Activated naive CD8-positive, alpha-beta T cell treated with anti-CD3 and anti-CD28 coated beads, Interleukin-2, amount 10 ng/mL, durations not matched to agents 7 days and 5 days (primary cell): ENCODE measurements at places on chromosomes 5 and 9. TPM values are rescaled to one million over a fixed set of nuclear protein-coding genes. Genes with fewer than 3 reads are reported as not detected.
A peak's percentile ranks its signal among the peaks of the same experiment; 100 is the strongest.

The TPPP gene
- 0.55 TPM for total RNA-seq

The CA9 gene
- 0.86 TPM for total RNA-seq

The ODF2 gene
- total RNA-seq: 64.9 TPM

GRCh38 chr5:37739817-37740261 is 100.0 kb downstream of the GDNF start:
- H3K36me3 ChIP-seq: peaks cover 29% of the 10 kb centered on the region
- no peak overlapping the region for H3K4me3 ChIP-seq
- peaks cover 16% of the 10 kb centered on the region for H3K4me1 ChIP-seq
- H3K27me3 ChIP-seq: no peaks in the 10 kb centered on the region
- no peak overlapping the region for H3K27ac ChIP-seq

GRCh38 chr5:7395432-7395946 is 449 bp upstream of the ADCY2 start:
- peaks cover 45% of the 10 kb centered on the region for H3K27me3 ChIP-seq
- peaks cover 3% of the 10 kb centered on the region for H3K4me1 ChIP-seq
- H3K27ac ChIP-seq: no peak overlapping the region
- H3K4me3 ChIP-seq: no peak overlapping the region
- DNase-seq: no peak

GRCh38 chr5:181120761-181121160 is 10.2 kb downstream of the OR2V1 start:
- no peak overlapping the region for H3K4me3 ChIP-seq
- no peak for DNase-seq
- H3K27ac ChIP-seq: no peak overlapping the region
- peaks cover 4% of the 10 kb centered on the region for H3K4me1 ChIP-seq
- no peaks in the 10 kb centered on the region for H3K36me3 ChIP-seq

DNA sequence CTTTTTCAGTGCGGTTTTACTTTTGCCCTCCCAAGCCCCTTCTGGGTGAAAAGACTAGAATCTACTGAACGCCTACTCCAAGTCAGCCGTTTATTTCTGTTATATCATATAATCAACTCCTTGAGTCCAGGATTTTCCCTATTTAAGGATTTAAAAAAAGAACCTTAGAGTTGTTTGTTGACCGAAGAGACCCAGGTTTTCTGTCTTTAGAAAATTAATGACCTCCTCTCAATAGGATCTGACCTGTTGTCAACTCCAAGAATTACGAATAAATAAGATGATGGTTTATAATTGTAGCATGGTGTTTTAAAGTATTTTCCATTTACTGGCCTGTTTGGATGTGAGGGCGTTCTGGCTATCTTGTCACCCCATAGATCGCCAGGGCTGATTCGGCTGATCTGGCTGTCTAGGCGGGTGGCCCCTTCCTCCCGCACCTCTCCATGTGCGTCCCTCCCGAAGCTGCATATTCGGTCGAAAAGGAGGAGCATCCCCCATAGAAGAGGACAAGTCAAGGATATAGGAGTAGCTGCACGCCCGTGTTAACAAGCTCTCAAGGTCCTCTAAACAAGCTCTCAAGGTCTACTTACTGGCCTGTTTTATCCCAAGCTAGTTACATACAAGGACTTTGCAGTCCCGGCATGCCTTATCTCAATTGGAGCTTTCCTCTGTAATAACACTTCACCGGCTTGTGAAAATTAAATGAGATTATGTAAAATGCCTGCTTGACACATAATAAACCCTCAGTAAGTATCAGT is 1.1 kb upstream of the UBAP2 start:
- H3K4me1 ChIP-seq: peaks cover 36% of the 10 kb centered on the region
- H3K27me3 ChIP-seq: no peaks in the 10 kb centered on the region
- DNase-seq: no peak
- H3K4me3 ChIP-seq: peak overlapping the region; percentile 90
- peak overlapping the region; percentile 98 for H3K27ac ChIP-seq

GRCh38 chr5:79032031-79032695 is 37.3 kb downstream of the DMGDH start:
- no peak for DNase-seq
- H3K4me3 ChIP-seq: no peak overlapping the region
- peaks cover 8% of the 10 kb centered on the region for H3K27me3 ChIP-seq

DNA sequence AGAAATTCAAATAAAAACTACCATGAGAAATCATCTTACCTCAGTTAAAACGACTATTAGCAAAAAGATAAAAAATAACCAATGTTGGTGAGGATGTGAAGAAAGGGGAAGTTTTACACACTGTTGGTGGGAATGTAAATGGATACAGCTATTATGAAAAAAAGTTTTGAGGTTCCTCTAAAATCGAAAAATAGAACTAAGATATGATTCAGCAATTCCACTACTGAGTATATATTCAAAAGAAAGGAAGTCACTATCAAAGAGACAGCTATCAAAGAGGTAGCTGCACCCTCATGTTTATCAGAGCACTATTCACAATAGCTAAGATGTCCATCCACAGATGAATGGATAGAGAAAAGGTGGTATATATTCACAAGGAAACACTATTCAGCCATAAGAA is 1888.4 kb downstream of the MAT2B start:
- no peak overlapping the region for H3K27ac ChIP-seq
- H3K4me1 ChIP-seq: no peaks in the 10 kb centered on the region
- H3K36me3 ChIP-seq: no peaks in the 10 kb centered on the region
- no peaks in the 10 kb centered on the region for H3K27me3 ChIP-seq

DNA sequence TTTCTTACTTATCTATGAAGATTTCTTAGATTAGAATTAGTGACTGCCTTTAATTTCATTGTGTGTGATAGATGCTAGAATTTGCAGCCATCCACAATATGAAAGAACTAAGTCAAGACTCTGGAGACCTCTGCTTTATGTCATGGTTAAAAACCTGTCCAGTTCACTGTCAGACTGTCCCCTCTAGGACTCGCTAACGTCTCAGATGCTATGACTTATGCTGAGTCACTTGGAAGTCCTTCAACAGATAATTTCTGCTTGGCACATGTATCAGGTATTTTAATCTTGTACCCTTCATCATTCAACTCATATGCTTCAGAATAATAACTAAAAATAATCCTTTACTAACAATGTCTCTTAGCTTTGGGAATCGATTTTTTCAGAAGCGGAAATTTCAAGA is 230.5 kb upstream of the DMAC1 start:
- no peaks in the 10 kb centered on the region for H3K27me3 ChIP-seq
- no peaks in the 10 kb centered on the region for H3K36me3 ChIP-seq
- H3K4me1 ChIP-seq: peaks cover 5% of the 10 kb centered on the region

GRCh38 chr5:109256486-109256885 is 153.3 kb downstream of the PJA2 start:
- no peak overlapping the region for H3K4me3 ChIP-seq
- DNase-seq: no peak
- H3K27ac ChIP-seq: no peak overlapping the region
- no peaks in the 10 kb centered on the region for H3K27me3 ChIP-seq

DNA sequence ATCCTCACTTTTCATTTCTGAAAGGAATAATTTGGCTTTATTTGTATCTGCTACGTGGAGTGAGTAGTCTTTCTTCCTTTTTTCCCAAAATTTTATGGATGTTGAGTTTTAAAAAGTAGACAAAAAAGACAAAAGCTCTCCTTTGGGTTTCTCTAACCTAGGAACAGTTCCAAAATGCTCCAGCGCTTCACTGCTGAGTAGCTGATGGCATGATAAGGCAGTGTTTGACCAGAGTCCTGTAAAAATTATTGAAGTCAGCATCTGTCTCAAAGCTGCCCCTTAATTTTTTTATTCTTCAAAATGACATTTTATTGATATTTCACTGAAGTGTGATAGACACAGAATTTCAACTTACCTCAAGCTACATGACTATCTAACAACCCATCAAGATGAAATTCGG is 219.0 kb downstream of the ADAMTSL1 start:
- H3K4me3 ChIP-seq: no peak overlapping the region
- H3K27ac ChIP-seq: no peak overlapping the region
- no peaks in the 10 kb centered on the region for H3K36me3 ChIP-seq
- H3K27me3 ChIP-seq: no peaks in the 10 kb centered on the region
- no peak for DNase-seq

- no peak for DNase-seq
- no peaks in the 10 kb centered on the region for H3K36me3 ChIP-seq
- peaks cover 11% of the 10 kb centered on the region for H3K27me3 ChIP-seq
- peaks cover 6% of the 10 kb centered on the region for H3K4me1 ChIP-seq
Observed at GRCh38 chr5:170095646-170096045, 10.1 kb upstream of the FOXI1 start.

GRCh38 chr9:17135295-17136160 is 688 bp downstream of the CNTLN start:
- peaks cover 30% of the 10 kb centered on the region for H3K27me3 ChIP-seq
- peaks cover 3% of the 10 kb centered on the region for H3K36me3 ChIP-seq
- DNase-seq: no peak
- peak overlapping the region; percentile 80 for H3K4me3 ChIP-seq
- H3K4me1 ChIP-seq: peaks cover 5% of the 10 kb centered on the region

DNA sequence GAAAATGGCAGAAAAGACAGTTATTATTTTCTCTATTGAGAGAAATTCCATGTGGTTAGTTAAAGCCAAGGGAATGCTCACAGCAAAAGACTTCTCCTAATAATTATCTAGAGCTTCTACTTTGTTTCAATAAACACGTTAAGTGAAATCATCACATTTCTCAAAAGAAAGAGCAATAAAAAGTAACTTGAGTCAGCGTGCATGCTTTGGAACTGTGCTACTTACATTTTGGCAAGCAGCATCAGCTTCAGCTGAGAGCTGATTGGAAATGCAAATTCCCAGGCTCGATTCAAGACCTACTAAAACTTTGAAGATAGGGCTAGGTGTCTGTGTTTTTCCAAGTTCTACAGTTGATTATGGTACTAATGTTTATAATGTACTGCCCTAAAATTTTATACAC is 132.1 kb downstream of the CDH18 start:
- no peak overlapping the region for H3K27ac ChIP-seq

DNA sequence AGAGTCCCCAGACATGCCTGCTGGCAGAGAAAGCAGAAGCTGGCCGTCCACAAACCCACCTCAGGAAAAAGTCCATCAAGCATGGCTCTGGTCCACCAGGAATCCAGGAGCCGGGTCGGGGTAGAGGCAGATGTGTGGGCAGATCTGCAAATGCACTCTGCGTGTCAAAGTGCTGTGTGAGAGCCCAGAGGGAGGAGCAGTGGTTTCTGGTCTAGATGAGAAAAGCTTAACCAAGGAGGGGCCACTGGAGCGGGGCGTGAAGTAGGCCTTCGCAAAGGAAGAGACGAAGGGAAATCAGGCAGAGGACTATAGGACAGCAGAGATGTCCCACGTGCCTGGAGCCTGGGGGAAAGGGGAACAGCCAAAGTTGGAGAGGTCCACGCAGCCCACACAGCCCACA is 40.0 kb downstream of the TTLL11 start:
- no peak for DNase-seq
- H3K36me3 ChIP-seq: no peaks in the 10 kb centered on the region
- H3K4me3 ChIP-seq: no peak overlapping the region
- peaks cover 7% of the 10 kb centered on the region for H3K4me1 ChIP-seq
- H3K27me3 ChIP-seq: peaks cover 4% of the 10 kb centered on the region
- no peak overlapping the region for H3K27ac ChIP-seq

DNA sequence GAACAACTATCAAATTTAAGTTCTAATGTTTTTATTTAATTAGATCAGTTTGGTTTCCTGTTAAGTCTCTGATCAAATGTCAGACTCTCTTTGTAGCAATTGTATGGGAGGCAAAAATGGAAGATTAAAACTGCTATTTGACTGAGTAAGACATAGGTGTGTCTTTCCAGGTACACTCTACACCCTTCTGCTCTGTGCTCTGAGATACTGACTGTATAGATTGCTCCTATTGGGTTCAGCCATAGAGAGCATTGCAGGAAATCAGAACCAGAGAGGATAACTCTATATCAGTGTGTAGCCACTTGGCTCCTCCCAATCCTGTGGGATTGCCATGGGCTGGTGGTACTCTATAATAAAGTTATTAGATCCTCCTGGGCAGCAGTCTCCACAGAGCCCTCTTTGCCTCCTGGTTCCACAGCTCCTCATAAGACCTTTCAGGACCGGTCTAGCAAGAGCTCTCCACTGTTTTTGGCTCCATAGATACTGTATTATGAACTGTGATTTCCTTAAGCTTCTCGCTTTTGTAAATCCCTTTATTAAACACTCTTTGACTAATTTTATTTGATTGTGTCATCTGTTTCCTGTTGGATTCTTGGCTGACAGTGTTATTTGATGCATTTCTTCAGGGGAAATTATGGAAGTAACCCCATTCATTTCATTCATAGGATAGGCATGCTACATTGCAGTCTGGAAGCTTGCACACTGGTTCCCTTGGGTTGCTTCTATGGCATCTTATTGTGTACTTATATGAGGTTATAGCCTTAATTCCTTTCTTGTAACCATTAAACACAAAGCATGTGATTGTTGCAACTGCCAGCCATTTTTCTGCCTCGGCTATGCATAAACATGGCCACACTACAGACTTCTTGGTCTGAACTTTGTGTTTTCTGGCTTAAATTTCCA is 115.6 kb downstream of the VCAN start:
- H3K27me3 ChIP-seq: peaks cover 4% of the 10 kb centered on the region
- no peak overlapping the region for H3K4me3 ChIP-seq
- DNase-seq: no peak
- no peak overlapping the region for H3K27ac ChIP-seq
- no peaks in the 10 kb centered on the region for H3K36me3 ChIP-seq

- H3K27ac ChIP-seq: no peak overlapping the region
- no peaks in the 10 kb centered on the region for H3K27me3 ChIP-seq
- H3K4me3 ChIP-seq: no peak overlapping the region
Observed at GRCh38 chr9:18182636-18183035, 291.3 kb upstream of the ADAMTSL1 start.

GRCh38 chr5:58002323-58002722 is 457.6 kb downstream of the PLK2 start:
- no peak for DNase-seq
- H3K36me3 ChIP-seq: no peaks in the 10 kb centered on the region
